Caki2 (cell line): ENCODE measurements at places on chromosomes 4 and X. TPM values are rescaled to one million over a fixed set of nuclear protein-coding genes. Genes with fewer than 3 reads are reported as not detected.

- DNase-seq, result no peak
Measured at GRCh38 chrX:44651358-44651757, 108.7 kb upstream of the FUNDC1 start.

- no peak for DNase-seq
Measured at GRCh38 chrX:96540111-96540631, 144.5 kb upstream of the DIAPH2 start.

GRCh38 chr4:5162909-5163508, 111.7 kb downstream of the STK32B start:
- no peak for DNase-seq

DNA sequence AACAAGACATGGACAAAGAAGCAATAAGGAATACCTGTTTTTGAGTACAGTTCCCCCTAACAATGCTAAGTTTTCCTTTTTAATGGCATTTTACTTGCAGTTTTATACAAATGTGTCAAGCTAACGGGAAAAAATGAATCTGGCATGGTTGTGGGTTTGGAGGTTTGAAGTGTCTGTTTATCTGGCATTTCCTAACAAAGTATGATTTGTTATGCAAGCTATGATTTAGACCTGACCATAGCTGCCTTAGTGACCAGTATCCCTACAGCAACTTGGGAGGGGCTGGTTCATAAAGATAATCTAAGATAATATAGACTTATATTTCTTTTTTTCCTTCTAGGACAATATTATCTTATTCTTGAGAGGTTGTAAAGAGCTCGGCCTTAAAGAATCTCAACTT, 60.6 kb downstream of the LIMCH1 start:
- DNase-seq, result no peak

DNA sequence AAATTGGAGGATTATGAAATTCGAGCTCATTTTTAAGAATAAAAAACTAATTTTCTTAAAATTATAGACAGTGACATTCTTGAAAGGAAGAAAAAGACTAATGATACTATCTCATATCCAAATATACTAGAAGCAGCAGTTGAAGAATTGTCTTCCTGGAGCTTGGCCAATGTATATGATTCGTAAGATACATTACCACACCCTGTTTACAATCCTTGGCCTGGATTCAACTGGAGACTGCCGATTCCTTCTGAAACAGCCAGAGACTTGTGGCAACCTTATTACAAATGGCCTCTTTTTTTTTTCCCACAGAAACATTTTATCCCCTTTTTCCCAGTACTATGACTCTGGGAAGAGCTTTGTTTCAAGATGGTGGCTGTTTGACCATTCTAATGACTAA, 571.2 kb upstream of the FAT1 start:
- no peak for DNase-seq

Gene SYNPO2
- not detected in 2 replicates for total RNA-seq
